ENCODE measurements at places on chromosomes 3 and 15. TPM values are rescaled to one million over a fixed set of nuclear protein-coding genes. Genes with fewer than 3 reads are reported as not detected.

- DNase-seq = no peak
These were observed 83.5 kb upstream of the ABHD17C start for GRCh38 chr15:80611543-80612080.

GRCh38 chr15:90055182-90055581, 47.1 kb downstream of the IDH2 start:
- DNase-seq = no peak

GRCh38 chr3:52281981-52282801, 3.7 kb upstream of the WDR82 start:
- peak; percentile 30 for DNase-seq

DNA sequence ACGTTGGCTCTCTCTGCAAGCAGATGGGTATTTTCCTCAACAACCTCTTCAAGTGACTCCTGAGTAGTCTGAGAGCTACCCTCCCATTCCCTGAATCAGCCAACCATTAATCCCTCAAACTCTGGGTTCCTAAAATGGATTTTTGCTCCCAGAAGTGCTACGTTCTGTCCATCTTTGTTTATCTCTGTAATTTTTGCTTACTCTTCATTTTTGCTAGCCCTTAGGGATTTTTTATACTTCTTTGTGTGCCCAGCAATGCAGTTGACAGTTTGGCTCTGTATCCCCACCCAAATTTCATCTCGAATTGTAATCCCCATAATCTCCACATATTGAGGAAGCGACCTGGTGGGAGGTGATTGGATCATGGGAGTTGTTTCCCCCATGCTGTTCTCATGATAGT, 35.4 kb upstream of the COL6A5 start:
- no peak for DNase-seq

DNA sequence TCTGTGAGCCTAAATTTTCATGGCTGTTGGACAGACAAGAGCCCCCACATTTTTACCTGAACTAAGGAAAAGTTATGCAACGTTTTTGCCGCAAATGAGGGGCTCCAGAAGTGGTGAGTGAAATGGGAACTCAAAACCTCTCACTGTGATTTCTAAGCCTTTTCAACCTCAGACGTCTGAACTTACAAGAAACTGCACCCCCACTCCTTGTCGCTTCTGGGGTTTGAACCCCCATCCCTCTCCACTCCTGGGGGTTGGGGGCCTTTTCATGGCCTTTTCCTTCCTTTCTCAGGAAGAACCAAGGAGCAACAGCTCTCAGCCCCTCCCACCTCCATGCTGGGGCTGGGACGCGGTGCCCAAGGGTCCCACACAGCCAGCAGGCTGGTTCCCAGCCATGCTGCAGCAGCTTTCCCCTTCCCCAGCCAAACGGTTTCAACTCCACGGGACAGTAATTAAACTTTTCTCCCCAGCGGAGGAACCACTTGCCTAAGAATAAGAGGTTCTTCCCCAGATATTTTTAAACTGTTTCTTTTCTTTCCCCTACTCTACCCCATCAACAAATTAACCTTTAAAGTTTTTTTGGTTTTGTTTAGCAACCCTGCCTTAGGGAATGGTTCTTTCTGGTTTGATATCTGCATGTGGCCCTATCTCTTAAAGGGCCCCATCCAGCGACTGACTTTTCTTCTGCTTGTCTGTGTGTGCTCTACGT, 387.6 kb upstream of the CBLB start:
- no peak for DNase-seq

DNA sequence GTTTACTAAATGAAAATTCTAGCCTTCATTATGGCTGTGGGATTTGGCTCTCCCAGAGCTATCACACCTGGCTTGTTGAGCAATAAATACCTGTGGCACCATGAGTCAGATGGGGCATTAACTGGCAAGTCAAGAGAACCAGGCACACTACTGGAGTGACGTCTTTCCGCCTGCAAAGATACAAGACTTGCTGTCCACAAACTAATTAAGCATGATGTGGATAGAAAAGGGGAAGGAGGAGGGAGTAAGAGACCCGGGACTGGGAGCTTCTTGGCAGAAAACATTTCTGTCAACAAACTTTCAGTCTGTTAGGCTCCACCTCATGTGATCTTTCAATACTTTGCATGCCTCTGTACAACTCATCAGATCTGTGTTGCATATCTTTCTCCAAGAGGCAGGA, 56.5 kb downstream of the CLDN1 start:
- DNase-seq = peak; percentile 19

- DNase-seq = no peak
These were observed 268.2 kb upstream of the LYSMD4 start for GRCh38 chr15:100001405-100001804.

DNA sequence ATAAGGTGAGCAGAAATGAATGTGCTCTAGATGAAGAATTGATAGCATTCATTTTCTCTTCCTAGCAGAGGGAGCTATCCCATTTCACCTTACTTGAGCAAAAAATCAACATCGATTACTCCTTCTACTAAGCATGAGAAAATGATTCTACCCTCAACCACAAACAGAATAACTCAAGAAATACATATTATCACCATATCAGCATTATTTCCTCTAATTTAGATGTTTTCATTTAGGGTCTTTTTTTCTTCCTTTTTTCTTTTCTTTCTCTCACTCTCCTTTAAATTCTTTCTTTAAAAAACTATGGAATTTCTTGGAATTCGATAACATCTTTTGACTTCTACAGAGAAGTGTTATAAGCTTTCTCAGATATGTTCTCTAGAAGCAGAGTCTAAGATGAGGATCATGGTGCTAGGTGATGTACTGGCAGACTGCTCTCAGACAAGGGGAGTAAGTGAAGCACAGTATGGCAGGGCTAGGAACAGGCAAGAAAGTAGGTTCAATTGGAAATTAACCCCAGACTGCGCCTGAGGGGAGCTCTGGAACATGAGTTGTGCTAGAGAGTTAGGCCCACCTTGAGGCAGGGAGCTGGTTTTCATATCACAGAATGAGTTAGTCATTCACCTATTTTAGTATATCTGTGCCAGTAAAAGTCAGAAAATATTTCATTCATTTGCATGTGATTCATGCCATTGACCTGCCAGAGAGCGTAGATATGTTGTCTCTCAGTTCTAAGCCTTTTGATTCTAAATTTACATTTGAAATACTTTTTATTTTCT, 279.2 kb upstream of the KCNH8 start:
- DNase-seq = no peak

GRCh38 chr15:98555173-98555515, 93.2 kb upstream of the IGF1R start:
- no peak for DNase-seq

- DNase-seq = no peak
These were observed 151.6 kb downstream of the RSRC1 start for GRCh38 chr3:158261371-158261991.

GRCh38 chr3:64109438-64109837, 86.1 kb upstream of the PSMD6 start:
- peak; percentile 18 for DNase-seq

GRCh38 chr3:19738846-19739245, 195.2 kb downstream of the EFHB start:
- no peak for DNase-seq

GRCh38 chr15:83538682-83539081, 91.5 kb downstream of the SH3GL3 start:
- peak; percentile 1 for DNase-seq

DNA sequence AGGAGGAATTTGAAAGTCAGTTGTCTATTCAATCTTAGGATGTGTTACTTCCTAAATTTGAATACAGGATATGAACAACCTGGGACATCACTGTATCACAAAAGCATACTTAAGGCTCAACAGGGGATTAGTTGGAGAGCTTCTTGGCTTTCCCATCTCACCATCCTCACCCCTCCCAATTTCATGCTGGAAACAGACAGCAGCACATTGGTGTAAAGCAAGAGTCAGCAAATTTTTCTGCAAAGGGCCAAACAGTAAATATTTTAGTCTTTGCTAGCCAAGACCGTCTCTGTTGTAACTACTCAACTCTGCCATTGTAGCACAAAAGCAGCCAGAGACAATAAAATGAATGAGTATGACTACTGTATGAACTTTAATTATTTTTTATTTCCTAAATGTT, 94.9 kb downstream of the ERC2 start:
- no peak for DNase-seq

DNA sequence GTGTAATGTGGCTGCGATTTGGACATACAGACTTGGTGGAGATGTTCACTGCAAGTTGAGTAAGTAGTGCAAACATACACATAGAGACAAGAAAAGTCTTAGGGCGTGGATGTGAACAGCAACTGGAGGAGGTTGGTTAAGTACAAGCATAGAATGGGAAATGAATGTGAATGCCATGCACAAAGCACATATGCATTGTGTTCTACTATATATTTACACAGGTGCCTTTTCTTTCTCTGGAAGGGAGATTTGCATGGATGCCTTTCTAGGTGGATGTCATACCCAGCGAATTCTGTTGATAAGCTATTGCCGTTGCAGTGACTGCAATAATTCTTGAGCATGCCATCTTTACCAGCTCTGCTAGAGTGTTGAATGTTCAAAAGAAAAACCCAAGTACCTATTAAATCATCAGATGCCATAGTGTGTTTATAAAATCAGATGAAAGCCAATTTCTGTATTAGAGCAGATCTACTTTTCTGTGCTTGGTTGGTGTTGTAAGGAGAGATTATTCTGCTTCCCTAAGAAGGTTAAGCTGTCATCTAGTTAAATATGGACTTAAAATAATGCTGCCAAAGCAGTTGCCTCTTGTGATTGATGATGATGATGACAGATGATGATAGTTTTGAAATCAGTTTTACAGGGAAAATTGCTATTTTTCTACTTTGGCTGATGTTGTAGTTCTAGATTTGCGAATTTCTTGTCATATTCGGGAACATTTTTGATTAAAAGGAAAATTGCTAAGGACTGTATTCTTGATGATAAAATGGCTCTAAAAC, 148.4 kb downstream of the CNTN4 start:
- DNase-seq = no peak

- peak; percentile 29 for DNase-seq
These were observed 118.7 kb upstream of the PTPRG start for GRCh38 chr3:61442696-61443095.

DNA sequence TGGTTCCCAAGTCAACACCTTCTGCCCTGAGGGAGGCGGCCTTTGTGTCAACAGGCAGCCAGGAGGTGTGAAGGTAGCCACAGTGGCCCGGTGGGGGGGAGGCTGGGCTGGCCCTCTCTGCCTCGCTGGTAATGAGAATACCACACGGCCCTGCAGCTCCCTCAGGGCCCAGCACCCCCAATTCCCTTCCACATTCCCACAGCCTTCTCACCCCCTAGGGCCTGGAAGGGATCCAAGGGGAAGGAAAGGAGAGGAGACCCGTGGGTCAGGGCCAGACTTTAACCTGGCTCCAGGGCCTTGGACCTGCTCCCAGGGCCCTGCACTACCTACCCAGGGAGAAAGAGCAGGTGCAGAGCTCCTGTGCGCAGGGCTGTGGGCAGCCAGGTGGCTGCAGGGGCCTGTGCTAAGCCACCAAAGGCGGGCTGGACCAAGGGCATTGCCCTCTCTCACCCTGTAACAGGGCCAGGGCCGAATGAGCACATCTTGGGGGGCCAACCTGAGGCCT, 8.7 kb upstream of the MESP2 start:
- no peak for DNase-seq

The ADAMTSL3 gene
- under 0.01 TPM for total RNA-seq

The USP13 gene
- total RNA-seq = 11.1 TPM

The GOLGA8H gene
- total RNA-seq = 0.77 TPM

The THSD4 gene
- 10.4 TPM for total RNA-seq

The FBN1 gene
- 109 TPM for total RNA-seq

The AHSG gene
- total RNA-seq = not detected

The RBP2 gene
- total RNA-seq = not detected

Measured in LHCN-M2 (cell line).